Psoas muscle (tissue), 8 donors: ENCODE measurements at places on chromosomes 1 and 21.

- H3K27ac ChIP-seq: no peak overlapping the region
- H3K4me3 ChIP-seq: no peak overlapping the region
- no peak for DNase-seq
- no peaks in the 10 kb centered on the region for H3K36me3 ChIP-seq
These were observed 368.5 kb upstream of the DPYD start for GRCh38 chr1:98289311-98289710.

DNA sequence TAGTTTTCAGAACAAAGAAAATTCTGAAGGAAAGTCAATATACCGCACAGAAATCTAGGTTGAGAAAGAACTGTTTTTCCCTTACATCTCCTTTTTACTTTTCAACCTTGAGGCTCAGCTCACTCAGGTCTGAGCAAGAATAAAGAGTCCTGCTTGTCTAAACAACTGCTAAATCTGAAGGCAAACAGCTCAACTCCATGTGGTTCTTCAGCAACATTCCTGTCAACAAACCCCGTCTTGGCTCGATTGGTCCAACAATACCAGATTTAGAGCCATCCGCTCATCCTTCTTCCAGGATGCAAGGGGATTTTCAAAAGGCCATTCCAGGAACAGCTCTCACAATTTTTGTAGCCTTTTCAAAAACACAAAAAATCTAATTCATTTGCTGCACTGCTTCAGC is 119.8 kb downstream of the HLCS start:
- H3K4me1 ChIP-seq: peaks cover 7% of the 10 kb centered on the region
- H3K27ac ChIP-seq: no peak overlapping the region
- no peaks in the 10 kb centered on the region for H3K36me3 ChIP-seq
- DNase-seq: no peak
- H3K27me3 ChIP-seq: no peaks in the 10 kb centered on the region

DNA sequence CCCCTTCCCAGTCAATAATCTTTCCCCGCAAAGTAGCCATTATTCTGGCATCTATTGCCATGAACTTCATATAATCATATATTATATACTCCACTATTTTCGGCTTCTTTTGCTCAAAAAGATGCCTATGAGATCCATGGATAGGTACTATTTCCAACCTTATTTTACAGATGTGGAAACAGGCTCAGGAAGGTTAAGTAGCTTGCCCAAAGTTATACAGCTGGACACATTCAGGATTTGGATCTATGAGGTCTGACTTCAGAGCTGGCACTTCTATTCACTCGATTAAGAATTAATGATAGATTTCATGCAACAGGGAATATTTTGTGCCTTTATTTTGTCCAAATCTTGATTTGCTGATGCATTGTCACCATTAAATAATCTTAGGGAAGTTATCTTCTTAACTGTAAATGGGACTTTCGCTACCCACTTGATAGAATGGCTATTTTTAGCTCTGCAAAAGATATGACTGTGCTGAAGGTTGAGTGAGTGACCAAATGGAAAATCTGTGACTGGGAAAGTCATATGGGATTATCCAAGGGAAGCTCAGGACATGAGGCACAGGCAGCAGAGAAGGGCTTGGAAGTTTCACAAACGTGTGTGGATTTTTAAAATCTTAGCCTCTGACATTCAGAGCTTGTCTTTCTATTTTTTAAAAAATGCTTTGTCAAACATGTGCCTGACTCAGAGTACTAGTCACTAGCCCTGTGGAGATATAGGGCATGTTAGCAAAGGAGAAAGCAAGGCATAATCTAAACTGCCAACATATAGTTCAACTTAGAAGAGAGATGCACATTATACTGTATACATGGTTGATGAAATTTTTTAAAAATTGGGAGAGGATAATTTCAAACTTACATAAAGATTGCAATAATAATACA is 36.5 kb downstream of the GIPC2 start:
- peak overlapping the region; percentile 64 for H3K27ac ChIP-seq
- no peak overlapping the region for H3K4me3 ChIP-seq
- no peaks in the 10 kb centered on the region for H3K36me3 ChIP-seq
- H3K4me1 ChIP-seq: peaks cover 38% of the 10 kb centered on the region

DNA sequence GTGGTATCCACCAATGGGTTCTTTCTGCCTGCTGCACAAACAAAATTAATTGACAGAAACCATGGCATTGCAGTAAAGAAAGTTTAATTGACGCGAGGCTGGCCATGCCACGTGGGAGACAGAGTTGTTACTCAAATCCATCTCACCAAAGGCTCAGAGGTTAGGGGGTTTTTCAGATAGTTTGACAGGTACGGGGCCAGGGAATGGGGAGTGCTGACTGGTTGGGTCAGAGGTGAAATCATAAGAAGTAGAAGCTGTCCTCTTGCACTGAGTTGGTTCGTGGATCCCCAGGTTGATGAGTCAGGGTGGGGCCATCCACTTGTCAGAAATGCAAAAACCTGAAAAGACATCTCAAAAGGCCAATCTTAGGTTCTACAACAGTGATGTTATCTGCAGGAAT is 941 bp upstream of the TBCE start:
- H3K4me1 ChIP-seq: no peaks in the 10 kb centered on the region
- H3K4me3 ChIP-seq: no peak overlapping the region
- no peak for DNase-seq

DNA sequence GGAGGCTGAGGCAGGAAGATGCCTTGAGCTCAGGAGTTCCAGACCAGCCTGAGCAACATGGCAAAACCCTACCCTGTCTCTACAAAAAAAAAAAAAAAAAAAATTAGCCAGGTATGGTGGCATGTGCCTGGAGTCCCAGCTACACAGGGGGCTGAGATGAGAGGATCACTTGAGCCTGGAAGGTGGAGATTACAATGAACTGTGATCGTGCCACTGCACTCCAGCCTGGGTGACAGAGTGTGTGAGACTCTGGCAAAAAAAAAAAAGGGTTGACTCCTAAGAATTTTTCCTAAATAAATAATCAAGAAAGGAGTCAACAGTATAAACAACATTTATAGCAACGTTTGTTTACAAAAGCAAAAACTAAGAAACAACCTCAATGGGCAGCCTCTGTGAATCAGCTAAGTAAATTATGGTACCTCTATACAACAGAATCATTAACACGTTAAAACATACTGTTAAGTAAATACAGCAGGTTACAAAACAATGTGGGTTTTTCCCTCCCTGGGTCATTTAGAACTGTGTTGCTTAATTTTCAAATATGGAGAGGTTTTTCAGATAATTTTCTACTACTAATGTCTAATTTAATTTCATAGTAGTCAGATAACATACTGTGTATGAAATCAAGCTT is 56.8 kb downstream of the SLC30A10 start:
- no peak for DNase-seq
- no peak overlapping the region for H3K27ac ChIP-seq
- no peaks in the 10 kb centered on the region for H3K4me1 ChIP-seq
- no peaks in the 10 kb centered on the region for H3K27me3 ChIP-seq
